ENCODE measurements at places on chromosomes 7 and 10.
A peak's percentile ranks its signal among the peaks of the same experiment; 100 is the strongest.

- peak; percentile 4 for DNase-seq
Observed at GRCh38 chr10:42637648-42638054, 719 bp downstream of the ZNF33B start.

DNA sequence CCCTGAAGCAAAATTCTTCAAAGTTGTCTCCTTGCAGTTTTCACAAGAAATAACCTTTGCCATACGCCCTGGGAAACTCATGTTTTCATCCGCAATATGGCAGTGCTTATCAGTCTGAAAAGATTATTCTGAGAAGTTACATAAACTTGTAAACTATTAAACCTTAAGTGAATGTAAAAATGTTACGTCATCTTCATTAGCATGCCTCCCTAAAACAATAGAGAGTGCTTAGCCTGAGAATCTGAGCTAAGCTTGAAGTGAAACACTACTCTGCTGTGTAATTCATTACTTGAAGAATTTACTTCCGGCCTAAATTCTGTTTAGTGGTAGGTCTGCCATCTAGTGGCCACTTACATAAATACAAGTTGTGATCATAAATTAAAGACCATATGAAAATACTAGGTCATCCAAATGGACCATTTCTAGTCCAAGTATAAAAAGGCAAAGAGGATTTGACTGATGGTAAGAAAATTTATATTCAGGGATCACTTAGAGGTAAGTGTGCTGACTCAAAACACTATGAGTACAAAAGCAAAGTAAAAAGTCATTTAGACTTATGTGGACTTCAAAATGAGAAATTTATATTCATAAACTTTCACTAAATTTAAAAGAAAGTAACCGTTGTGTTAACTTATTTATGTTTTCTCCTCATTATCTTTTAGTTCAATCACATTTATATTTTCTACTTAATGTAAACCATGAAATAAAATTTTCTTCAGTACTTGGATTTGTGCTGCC, 745.1 kb upstream of the LRRTM3 start:
- peak; percentile 61 for DNase-seq

DNA sequence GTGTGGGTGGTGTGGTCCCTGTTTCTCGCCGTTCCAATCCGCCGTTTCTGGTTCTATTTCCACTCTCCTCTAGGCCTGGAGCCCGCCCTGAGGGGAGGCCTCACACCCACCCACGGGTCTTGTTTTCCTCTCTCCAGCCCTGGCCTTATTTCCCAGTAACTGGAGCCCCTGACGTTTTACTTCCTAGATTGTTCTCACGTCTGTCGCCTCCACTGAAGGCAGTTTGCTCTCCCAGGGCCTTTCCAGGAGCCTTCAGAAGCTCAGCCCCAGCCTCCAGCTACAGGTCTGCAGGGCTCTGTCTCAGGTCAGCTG, 30.6 kb downstream of the CFAP46 start:
- DNase-seq = no peak

- peak; percentile 47 for DNase-seq
Observed at GRCh38 chr10:22618078-22618785, 96.1 kb downstream of the PIP4K2A start.

- no peak for DNase-seq
Observed at GRCh38 chr7:141462958-141463357, 88.3 kb upstream of the AGK start.

DNA sequence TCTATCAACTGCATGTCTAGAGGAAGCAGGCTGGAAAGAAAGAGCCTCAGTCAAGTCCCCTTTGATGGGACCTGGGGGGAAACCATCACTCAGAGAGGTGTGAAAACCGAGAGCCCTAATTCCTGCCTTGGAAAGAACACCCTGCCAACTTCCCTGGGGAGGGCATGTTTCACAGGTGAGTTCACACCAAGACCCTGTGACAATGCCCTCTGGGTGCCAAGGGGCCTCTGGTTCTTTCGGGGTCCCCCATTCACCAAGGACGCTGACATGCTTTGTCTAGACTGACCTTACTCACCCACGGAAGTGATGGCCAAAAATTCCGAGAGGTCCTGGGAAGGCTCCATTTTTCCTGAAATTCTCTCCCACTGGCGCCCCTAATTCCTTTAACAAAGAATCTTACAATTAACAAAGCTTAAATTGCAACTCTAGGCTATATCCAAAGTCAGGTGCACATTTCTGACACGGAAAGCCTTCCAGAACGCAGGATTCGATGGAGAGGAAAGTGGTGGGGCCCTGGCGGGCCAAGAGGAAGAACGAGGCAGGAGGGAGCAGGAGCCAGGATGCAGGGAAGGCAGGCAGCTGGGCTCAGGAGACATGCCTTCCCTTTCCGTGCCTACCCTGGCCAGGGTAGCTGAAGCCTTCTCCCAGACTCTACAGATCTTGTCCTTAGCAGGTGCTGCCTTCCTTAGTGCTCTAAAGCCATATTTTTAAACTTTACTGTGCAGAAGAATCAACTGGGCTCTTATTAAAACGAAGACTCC, 23.7 kb downstream of the VSTM4 start:
- DNase-seq = no peak

- DNase-seq = no peak
Observed at GRCh38 chr10:14039968-14040668, 290.6 kb downstream of the FRMD4A start.

- DNase-seq = peak; percentile 82
Observed at GRCh38 chr10:17428351-17429097, 25.9 kb downstream of the ST8SIA6 start.

DNA sequence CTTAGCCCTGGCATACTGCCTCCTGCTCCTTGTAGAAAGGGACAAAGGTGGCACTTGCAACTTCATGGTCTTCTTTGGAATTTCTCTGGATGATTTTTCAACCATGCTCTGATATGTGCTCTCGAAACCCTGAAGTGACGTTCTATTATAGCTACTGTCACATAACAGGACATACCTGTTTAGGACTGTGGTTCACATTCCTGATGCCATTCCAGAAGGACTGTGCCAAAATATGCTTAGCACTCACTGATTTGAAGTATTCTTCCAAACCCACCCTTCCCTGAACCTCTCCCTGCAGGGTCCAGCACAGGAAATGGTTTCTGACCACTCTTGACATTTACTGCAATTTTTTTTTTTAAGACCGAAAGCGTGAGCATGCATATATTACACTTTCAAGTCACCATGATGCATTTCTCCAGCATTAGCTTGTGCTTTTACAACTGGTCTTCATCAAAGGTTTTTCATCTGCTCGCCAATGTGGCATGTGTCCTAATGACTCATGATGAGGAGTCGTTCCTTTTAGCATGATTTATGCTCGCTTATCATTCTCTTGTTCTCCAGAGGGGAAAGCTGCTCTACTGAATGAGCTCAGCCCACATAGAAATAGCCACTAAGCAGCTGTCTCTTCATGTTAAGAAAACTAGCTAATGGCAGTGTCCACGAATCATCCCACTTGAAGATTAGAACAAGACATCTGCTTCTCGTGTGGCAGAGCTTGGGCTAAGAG, 135.2 kb downstream of the ADAM12 start:
- DNase-seq = no peak

- no peak for DNase-seq
Observed at GRCh38 chr10:4770801-4771553, 55.0 kb upstream of the AKR1E2 start.

- DNase-seq = no peak
Observed at GRCh38 chr7:98027342-98028033, 37.5 kb upstream of the OCM2 start.

DNA sequence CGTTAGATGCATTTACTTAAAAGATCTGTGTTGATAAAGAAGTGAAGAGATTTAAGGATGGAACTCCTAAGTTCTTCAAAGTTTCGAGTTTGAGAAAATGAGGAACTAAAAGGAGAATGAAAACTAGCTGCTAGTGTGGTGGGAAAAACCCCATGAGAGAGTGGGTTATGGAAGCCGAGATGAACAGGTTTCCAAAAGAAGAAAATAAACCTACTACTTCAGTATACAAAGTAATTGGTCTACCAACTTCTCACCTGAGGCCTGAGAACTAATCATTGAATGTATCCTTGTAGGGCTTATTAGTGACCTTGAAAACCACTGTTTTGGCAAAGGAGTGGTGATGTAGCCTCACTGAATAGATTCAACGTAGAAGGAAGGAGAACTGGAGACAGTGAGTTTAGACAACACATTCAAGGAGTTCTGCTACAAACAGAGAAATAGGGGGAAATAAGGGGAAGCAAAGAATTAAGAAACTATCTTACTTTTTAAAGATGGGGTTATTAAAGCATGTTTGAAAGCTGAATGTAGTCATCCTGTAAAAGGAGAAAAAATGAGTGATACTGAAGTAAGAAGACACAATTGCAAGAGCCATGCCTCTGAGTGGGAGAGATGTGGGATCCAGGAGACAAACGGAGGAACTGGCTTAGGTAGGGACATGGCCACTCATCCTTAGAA, 50.8 kb downstream of the CH25H start:
- no peak for DNase-seq

GRCh38 chr7:134766779-134767519, 12.5 kb upstream of the CALD1 start:
- no peak for DNase-seq

- no peak for DNase-seq
Observed at GRCh38 chr10:1738950-1739349, 1.6 kb upstream of the ADARB2 start.

- DNase-seq = no peak
Observed at GRCh38 chr10:78868456-78868855, 200.3 kb upstream of the ZMIZ1 start.

DNA sequence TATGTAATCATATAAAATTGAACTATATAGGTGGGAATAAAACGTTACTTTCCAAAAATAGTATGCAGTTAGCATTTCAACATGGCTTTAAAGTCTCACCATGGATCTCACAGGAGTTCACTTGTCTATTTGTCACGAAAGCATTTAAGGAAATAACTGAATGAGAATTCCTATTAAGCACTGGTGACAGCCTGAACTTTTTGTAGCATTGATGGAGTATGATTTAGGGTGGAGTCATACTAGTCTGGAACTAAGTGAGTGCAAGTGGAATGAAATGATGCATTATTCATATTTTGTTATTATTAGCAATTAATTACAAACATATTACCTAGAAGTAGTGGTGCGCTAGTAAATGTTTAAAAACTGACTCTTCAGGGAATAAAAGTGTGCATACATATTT, 26.0 kb upstream of the HIBADH start:
- DNase-seq = no peak

Data from activated CD4-positive, alpha-beta T cell treated with anti-CD3 and anti-CD28 coated beads, Interleukin-2, amount 50 U/mL, for 16 hours (primary cell).